ENCODE measurements at places on chromosomes 1 and 21.

GRCh38 chr1:31792116-31792515 is 23.7 kb downstream of the SPOCD1 start:
- no peak overlapping the region for H3K27ac ChIP-seq
- no peak for DNase-seq
- no peak overlapping the region for H3K4me3 ChIP-seq
- H3K4me1 ChIP-seq = peaks cover 10% of the 10 kb centered on the region

DNA sequence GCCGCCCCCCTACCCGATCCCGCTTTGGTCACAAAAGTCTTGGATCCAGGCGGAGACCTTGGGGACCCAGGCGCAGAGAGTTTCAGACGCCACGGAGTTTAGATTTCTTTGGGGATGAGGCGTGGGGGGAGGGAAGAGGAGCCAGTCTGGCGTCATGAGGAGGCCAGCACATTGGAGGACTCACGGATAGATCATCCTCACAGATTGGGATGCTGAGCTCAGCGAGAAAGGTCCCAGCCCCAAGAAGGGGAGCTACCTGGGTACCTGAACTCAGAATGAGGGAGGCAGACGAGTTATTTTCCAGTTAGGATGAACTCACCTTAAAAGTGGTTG is 393 bp downstream of the ELAPOR1 start:
- peaks cover 17% of the 10 kb centered on the region for H3K27me3 ChIP-seq
- peak overlapping the region; percentile 84 for H3K4me3 ChIP-seq
- H3K4me1 ChIP-seq = peaks cover 29% of the 10 kb centered on the region
- H3K36me3 ChIP-seq = no peaks in the 10 kb centered on the region
- H3K27ac ChIP-seq = peak overlapping the region; percentile 50

DNA sequence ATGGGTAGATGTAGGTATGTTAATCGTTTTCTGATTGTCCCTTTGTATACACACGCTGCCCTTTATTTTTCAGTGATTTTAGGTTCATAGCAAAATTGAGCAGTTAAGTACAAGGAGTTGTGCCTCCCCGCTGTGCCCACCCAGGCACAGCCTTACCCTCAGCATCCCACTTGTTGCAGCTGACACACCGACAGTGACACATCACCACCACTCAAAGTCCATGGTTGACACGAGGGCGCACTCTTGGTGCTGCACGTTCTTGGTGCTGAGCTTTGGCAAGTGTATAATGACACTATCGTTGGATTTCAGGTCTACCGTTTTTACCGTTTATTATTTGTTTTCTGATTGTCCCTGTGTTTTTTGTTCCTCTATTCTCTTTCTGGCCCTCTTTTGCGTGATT is 15.6 kb downstream of the C1orf159 start:
- H3K4me3 ChIP-seq = no peak overlapping the region
- H3K36me3 ChIP-seq = peaks cover 8% of the 10 kb centered on the region
- no peak overlapping the region for H3K27ac ChIP-seq
- H3K27me3 ChIP-seq = no peaks in the 10 kb centered on the region
- no peak for DNase-seq
- no peaks in the 10 kb centered on the region for H3K4me1 ChIP-seq

- no peaks in the 10 kb centered on the region for H3K36me3 ChIP-seq
- H3K27me3 ChIP-seq = peaks cover 9% of the 10 kb centered on the region
- peaks cover 11% of the 10 kb centered on the region for H3K4me1 ChIP-seq
- no peak overlapping the region for H3K27ac ChIP-seq
- DNase-seq = peak; percentile 25
These were observed 66.9 kb downstream of the GNG12 start for GRCh38 chr1:67766141-67766978.

DNA sequence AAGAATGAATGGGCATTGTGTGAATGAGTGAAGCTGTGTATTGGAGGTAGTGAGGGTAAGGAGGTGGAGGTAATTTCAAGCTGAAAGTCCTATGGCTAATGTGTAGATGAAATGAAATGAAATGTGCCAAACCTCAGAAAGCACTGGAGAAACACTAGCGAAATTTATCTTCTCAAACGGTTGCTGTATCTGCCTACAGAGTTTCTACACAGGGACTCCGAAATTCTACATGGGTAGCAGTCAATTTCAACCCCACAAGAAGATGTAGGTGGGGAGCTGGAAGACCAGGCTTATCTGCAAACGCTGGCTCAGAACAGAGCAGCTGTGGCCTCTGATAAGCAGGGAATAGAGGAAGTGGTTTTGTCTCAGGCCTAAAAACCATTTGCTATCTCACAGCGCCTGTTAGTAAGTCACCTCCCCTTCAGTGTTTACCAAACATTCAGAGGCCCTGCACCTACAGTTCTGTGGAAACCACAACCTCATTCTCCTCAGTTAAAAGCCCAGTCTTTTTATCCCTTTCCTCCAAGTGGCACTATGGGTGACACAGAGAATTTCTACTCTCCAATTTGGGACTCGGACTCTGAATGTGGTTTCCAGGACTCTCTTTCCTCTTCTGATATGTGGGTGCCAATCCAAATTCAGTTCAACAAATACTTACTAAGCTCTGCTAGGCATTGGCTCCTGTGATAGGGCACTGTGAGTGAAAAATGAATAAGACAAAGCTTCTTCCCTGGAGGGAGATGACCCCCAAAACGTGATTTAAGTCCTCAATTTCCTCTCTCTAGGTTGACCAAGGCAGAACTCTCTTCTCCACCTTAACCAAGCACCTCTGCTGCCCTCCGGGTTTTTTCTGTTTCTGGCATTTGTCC is 17.2 kb upstream of the SLAMF6 start:
- H3K4me1 ChIP-seq = peaks cover 61% of the 10 kb centered on the region
- peak; percentile 74 for DNase-seq
- H3K27ac ChIP-seq = peak overlapping the region; percentile 96
- H3K4me3 ChIP-seq = peak overlapping the region; percentile 76

DNA sequence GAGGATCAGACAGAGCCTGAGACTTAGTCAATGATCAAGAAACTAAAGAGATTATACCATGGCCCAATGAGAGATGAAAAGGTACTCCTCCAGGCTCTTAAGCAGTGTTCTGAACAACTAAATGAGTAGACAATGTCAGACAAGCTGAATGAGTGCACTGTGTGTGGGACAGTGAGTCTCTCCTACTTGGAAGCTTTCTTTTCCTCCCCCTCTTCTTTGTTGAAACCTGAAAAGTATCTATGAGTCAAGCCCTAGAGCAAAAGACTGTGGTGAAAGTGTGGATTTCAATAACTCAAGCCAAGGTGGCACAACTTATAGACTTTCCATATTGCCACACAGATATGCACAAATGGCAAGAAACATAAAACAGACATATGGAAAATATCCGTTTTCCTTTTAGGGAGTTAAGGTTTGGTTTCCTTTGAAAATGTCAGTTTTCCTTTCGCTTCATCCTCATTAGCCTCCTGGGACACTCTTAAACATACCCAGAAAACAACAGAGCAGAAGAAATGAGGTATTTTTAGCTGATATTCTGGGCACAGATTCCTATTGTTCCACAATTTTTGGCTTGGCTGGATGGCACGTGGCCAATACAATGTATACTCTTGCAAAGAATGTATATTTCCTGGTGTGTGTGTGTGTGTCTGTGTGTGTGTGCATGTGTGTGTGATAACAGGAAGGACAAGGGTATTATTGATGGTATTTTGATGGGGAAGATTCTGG is 96.6 kb downstream of the LMX1A start:
- H3K36me3 ChIP-seq = no peaks in the 10 kb centered on the region
- peaks cover 7% of the 10 kb centered on the region for H3K27me3 ChIP-seq
- H3K27ac ChIP-seq = no peak overlapping the region
- no peaks in the 10 kb centered on the region for H3K4me1 ChIP-seq
- DNase-seq = no peak
- no peak overlapping the region for H3K4me3 ChIP-seq

- H3K36me3 ChIP-seq = no peaks in the 10 kb centered on the region
- peaks cover 2% of the 10 kb centered on the region for H3K27me3 ChIP-seq
- no peaks in the 10 kb centered on the region for H3K4me1 ChIP-seq
- H3K27ac ChIP-seq = no peak overlapping the region
These were observed 42.0 kb upstream of the PADI1 start for GRCh38 chr1:17162941-17163340.

DNA sequence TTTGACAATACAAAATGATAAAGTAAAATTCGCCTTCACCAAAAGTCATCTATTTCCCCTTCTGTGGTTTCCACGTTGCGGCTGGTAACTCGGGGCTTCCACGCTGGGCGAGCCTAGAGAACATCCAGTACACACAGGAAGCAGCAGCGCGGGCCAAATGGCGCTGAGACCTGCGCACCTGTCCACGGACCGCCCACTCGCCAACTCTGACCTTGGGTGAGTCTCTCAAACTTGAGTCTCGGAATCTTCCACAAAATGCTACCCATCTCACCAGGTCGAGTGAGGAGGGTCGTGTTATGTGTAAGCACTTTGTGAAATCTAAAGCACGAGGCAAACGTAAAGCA is 820 bp upstream of the TTF2 start:
- no peak overlapping the region for H3K4me3 ChIP-seq
- H3K36me3 ChIP-seq = no peaks in the 10 kb centered on the region
- no peaks in the 10 kb centered on the region for H3K27me3 ChIP-seq
- no peak overlapping the region for H3K27ac ChIP-seq
- H3K4me1 ChIP-seq = peaks cover 17% of the 10 kb centered on the region

DNA sequence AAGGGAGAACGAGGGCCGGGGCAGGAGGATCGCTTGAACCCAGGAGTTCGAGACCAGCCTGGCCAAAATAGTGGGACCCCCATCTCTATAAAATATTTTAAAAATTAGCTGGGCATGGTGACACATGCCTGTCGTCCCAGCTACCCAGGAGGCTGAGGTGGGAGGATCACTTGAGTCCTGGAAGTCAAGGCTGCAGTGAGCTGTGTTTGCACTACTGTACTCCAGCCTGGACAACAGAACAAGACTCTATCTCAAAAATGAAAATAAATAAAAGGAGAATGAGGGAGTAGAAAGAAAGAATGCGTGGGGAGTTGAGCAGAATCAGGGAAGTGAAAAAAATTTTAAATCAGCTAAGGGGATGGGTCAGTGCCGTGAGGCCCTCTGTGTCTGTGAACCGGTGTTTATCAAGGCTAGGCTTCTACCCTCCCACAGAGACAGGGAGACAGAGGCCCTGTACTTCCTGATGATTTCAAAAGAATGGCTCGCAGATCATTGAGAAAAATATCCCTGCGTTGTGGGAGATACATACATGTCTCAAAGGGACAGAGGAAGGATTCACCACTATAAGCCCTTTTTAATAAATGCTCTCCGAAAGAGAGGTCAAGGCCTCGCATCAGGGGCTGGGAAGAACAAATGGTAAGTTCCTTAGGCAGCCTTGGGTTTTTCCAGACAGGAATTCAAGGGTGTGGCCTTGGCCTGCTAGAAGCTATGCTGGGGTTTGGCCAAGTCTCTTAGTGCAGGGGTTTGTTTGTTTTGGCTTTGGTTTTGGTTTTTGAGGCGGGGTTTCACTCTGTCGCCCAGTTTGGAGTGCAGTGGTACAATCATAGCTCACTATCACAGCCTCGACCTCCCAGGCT is 20.7 kb downstream of the IL10RB start:
- no peak overlapping the region for H3K27ac ChIP-seq
- H3K36me3 ChIP-seq = peaks cover 24% of the 10 kb centered on the region
- no peak overlapping the region for H3K4me3 ChIP-seq
- DNase-seq = no peak
- peaks cover 12% of the 10 kb centered on the region for H3K4me1 ChIP-seq

All from immature natural killer cell (primary cell).